ENCODE measurements at places on chromosomes 3 and 15. TPM values are rescaled to one million over a fixed set of nuclear protein-coding genes. Genes with fewer than 3 reads are reported as not detected.

Gene PRKCI
- total RNA-seq, result 23.4 TPM

Gene ATOSA
- total RNA-seq, result 101 TPM

- DNase-seq, result peak; percentile 45
Measured at GRCh38 chr3:33636125-33636850, 81.8 kb downstream of the CLASP2 start.

DNA sequence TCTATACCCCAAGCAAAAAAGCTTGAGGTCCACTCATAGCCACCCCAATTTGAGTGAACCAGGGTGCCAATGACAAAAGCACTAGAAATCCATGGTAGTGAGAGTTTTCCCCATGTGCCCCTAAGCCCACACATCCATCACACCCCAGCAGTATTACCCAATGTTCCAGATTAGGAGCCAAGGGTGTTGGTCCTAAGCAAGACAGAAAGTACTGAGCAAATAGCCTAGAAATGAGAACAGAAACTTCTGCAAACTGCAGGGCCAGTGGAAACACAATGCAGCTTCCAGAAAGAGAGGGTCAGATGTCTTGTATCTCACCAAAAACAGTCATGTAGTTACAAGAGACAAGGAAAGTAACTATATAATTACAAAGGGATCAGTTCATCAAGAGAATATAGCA lies 10.9 kb upstream of the OXTR start:
- DNase-seq, result no peak

- no peak for DNase-seq
Measured at GRCh38 chr3:106290304-106290997, 421.6 kb upstream of the CBLB start.

DNA sequence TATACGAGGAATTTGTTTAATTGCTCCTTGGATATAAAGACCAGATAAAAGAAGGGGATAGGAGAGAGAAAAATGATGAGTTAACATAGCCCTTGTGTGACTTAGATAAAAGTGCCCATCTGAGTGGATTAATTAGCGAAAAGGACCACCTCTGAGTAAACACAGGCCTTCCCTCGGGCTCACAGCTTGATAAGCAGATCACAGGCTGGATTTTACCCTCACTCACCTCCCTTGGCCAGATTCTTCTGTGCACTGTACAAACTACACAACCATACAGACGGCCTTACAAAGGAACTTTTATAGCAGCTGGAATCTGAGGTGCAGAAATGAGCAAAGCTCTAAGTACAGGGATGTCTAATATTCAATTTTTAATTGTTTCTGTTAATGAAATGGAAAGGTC lies 112.4 kb upstream of the STT3B start:
- no peak for DNase-seq
